Heart left ventricle (tissue), 16 donors: ENCODE measurements at places on chromosomes 16 and 17. TPM values are rescaled to one million over a fixed set of nuclear protein-coding genes. Genes with fewer than 3 reads are reported as not detected.

DNA sequence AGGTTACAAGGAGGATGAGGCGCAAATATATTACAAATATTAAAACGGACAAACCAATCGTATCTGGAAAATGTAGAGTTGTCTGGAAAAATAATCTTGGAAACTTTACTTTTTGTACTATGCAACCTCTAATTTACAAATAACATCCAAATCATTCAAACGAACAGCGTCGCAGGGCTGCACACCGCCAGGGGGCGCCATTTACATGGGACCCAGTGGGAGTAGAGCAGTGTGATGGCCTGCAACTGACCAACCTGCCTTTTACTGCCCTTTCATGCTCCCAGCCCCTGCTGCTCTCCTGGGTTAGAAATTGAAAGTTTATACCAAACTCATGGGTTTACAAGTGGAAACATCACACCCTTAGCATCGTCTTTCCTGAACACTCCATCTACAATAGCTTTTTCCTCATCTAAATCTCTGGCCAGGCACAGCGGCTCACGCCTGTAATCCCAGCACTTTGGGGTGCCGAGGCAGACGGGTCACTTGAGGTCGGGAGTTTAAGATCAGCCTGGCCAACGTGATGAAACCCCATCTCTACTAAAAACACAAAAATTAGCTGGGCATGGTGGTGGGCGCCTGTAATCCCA is 10.0 kb downstream of the PITPNC1 start:
- no peak for DNase-seq

- no peak for DNase-seq
Measured at GRCh38 chr17:80064696-80065095, 28.3 kb downstream of the CCDC40 start.

TAT gene
- not detected for polyA plus RNA-seq

GRCh38 chr16:66894948-66895688 is 14.8 kb downstream of the PDP2 start:
- DNase-seq = peak; percentile 70

MPV17L gene
- 5.2 TPM for polyA plus RNA-seq

GRCh38 chr16:82016263-82016662 is 5.0 kb upstream of the SDR42E1 start:
- DNase-seq = no peak

- DNase-seq = no peak
Measured at GRCh38 chr17:1635675-1636465, 7.2 kb upstream of the SLC43A2 start.

CCDC40 gene
- 6.1 TPM for polyA plus RNA-seq

RUNDC3A gene
- 0.19 TPM for polyA plus RNA-seq

KRT20 gene
- polyA plus RNA-seq = not detected

DNA sequence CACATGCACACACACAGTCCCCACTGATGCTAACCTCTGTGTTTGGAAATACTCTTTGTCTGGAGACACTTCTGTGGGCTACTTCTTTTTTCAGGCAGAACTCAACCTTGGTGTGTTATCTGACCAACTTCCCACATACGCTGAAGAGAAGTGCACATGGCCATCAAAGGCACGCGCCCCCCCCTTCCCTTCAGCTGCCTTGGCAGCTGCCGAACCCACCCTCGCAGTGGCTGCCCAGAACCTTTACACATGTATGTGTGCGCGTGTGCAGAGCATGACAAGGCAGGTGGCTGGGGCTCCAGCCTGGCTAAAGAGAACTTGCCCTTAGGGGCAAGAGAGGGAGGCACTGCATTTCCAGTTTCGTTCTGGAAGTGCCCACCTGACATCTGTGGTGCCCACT is 3.9 kb downstream of the RAPGEFL1 start:
- no peak for DNase-seq

- no peak for DNase-seq
Measured at GRCh38 chr16:47956916-47957315, 198.9 kb downstream of the ABCC12 start.

- DNase-seq = no peak
Measured at GRCh38 chr16:86063760-86064405, 164.9 kb downstream of the IRF8 start.

KRT10 gene
- 21.9 TPM for polyA plus RNA-seq

- DNase-seq = no peak
Measured at GRCh38 chr16:87086575-87086974, 230.6 kb downstream of the C16orf95 start.

DNA sequence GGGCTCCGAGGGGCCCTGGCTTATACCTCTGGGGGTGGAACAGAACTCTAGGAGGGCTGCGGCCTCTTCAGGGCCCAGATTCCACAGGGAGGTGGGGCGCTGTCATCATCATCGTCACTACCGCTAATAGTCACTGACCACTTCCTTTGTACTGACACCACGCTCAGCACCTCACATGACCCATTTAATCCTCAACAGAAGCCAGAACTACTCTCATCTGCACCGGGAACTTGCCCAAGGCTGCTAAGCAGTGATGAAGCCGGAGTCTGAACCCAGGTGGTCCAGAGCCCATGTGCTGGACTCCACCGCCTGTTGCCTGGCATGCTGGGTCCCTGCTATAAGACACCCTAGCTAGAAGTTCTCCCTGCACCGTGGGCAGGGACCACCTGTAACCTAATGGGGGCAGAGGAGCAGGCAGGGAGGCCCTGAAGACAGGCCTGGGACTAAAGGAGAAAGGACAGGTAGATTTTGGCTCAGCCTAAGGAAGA is 12.0 kb downstream of the UNC13D start:
- no peak for DNase-seq

EME1 gene
- 0.22 TPM for polyA plus RNA-seq

DNA sequence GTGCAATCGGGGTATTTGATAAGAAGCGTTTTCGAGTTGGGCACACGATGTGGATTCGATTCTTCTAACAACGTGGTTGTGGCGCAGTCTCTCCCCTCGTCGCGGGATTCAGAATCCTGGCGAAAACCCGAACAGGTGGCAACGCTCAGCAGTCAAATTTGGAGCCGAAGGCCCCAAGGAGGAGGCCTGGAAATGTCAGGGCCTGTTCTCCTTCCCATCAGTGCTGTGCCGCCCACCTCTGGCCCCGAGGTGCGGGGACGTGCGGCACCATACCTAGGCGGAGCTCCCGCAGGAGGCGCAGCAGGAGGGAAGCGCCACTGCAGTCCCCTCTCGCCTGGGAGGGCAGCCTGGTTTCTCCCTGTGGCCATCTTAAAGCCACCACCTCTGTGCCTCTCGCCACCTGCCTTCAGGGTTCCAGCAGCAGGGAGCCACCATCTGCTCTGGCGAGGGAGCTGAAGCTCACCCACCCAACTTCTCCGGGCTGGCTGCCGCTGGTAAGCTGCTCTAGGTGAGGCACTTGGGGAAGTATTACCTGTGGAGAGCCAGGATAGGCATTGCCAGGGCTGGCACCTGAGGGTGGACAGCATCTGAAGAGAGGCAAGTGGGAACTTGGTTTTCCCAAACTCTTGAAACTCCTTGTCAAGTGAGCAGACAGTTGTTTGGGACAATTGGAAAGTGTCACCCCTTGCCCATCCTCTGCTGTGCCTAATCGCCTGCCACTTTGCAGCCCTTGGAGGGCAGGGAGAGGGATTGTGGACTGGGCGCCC is 2.6 kb upstream of the AATF start:
- no peak for DNase-seq

GRCh38 chr17:76481071-76481655 is 13.8 kb downstream of the AANAT start:
- no peak for DNase-seq

KRTAP9-3 gene
- not detected for polyA plus RNA-seq

- DNase-seq = no peak
Measured at GRCh38 chr17:7935859-7936258, 3.9 kb downstream of the CNTROB start.

COG7 gene
- 12.4 TPM for polyA plus RNA-seq

DNA sequence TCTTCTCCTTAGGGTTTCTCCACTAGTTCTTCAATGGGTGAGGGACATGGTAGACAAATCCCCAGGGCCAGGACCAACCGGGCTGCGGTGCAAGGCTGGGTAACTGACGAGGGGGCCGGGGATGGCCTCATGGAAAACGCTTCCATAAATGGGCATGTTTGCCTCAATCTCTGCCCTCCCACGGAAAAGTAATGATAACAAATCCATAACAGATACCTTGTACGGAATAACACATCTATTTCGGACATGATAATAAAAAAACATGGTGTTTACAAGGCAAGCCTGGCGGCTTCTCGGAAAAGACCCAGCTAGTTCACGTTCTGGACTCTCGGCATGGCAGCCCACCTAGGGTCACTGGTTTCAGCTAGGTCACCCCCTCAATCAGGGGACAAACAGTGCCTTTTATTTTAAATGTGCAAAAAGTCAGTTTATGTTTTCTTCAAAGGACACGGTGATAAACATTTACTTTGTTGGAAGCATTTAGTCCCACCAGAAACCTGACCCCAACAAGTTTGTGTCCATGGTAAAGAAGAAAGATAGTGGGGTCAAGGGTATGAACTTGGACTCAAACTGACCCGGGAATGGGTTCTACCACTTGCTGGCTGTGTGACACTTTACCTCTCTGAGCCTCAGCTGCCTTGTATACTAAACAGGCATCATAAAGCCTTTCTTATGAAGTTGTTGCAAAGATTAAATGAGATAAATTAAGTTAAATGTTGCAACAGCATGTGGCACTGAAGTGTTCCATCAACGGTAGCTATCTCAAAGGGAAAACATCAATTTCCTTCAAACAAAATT is 1.7 kb downstream of the MYH11 start:
- DNase-seq = no peak

ATP2A3 gene
- polyA plus RNA-seq = 21.8 TPM

MILR1 gene
- polyA plus RNA-seq = 1.7 TPM

ZNF423 gene
- polyA plus RNA-seq = 1.8 TPM

PHOSPHO1 gene
- 0.47 TPM for polyA plus RNA-seq

CDRT15 gene
- polyA plus RNA-seq = not detected

PAGR1 gene
- polyA plus RNA-seq = 29.2 TPM

GRCh38 chr16:70253291-70254106 is 1.8 kb upstream of the EXOSC6 start:
- DNase-seq = no peak

DNA sequence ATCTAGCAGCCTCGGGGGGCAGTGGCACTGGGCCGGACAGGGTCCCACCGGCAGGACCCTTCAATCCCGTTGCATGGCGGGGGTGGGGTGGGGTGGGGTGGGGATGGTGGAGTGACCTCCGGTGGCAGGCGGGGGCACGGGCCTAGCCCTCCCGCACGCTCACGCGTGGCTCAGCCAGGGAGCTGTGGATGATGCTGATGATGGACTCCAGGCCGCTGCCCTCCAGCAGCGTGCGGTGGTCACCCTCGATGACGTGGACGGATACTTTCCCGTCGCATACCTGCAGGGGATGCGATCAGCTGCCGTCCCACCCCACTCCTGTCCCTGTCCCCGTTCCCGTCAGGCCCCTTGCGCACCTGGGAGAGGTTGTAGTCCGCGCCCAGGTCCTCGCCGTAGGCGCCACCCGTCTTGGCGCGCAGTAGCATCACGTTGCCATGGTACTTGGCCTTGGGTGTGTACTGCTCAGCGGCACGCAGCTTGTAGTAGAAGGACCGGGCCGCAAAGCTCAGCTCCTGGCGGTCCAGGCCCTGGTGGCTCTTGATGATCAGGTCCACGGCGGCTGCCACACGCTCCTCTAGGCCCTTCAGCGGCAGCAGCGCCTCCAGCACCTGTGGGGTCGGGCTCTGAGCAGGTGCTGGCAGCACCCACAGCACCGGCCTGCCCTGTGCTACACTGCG is 13.5 kb upstream of the DUS1L start:
- DNase-seq = no peak

GRCh38 chr16:23333034-23333579 is 31.0 kb downstream of the SCNN1B start:
- no peak for DNase-seq

GRCh38 chr17:38538906-38539305 is 66.8 kb downstream of the SRCIN1 start:
- DNase-seq = no peak

CMTM1 gene
- polyA plus RNA-seq = 0.40 TPM

KCNH6 gene
- polyA plus RNA-seq = not detected

PTX4 gene
- polyA plus RNA-seq = not detected

DNA sequence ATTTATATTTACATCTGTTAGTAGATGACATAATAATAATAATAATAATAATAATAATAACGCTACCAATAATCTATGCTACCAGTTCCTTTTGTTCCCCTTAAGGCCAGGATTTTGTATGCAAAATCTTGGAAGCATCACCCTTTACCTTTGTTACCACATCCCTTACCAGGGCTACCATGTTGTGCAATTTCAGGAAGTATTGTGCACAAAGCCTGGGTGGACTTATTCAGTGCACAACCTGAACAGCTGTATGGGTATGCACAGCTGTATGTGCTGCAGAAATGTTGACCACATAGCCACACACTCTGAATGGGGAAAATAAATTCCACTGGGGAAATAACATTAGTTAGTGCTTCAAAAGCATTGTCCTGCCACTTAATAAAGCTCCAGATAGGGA is 19.9 kb upstream of the CALB2 start:
- no peak for DNase-seq

- DNase-seq = peak; percentile 95
Measured at GRCh38 chr16:29290631-29291247, 115.8 kb downstream of the NPIPB11 start.

RNU2-1 gene
- polyA plus RNA-seq = not detected

CDRT15L2 gene
- not detected for polyA plus RNA-seq

EVI2A gene
- 2.5 TPM for polyA plus RNA-seq

MT1M gene
- polyA plus RNA-seq = 7.4 TPM

GRCh38 chr16:72832621-72833248 is 215.2 kb downstream of the ZFHX3 start:
- peak; percentile 80 for DNase-seq

TANC2 gene
- 6.1 TPM for polyA plus RNA-seq

GRCh38 chr16:20624205-20624604 is 48.0 kb upstream of the ACSM2B start:
- no peak for DNase-seq

KRTAP3-1 gene
- not detected for polyA plus RNA-seq

CHST5 gene
- polyA plus RNA-seq = 0.18 TPM

DNA sequence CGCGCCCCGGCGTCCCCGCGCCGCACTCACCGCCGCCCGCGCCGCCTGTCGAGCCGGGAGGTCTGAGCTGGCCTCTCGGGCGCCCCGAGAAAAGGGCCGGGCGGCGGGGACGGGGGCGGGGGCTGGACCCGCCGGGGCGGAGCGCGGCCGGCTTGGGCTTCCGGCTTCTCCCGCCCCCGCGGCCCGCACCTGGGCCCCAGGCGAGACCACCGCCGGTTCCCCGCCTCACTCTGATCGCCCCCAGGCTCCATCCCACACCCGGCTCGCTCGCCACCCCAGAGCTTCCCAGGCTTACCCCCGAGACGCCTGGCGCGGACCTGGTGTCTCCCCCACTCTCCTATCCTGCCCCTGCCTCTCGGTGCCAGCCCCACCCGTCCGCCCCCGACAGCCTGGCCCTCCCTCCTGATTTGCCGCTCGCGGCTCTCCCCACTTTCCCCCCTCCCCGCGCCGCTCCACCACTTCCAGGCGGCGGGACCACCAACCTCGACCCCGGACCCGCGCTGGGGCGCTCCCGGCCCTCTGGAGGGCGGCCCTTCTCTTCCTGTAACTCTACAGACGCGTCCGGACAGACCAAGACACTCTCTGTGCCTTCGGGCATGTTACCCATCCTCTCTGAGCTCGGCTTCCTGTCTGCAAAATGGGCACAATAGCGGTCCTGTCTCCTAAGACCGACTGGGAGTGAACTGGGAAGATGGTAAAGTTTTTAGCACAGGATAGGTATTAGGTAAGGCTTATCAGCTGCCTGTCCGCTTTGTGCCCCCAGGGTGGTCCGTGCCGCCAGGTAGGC is at the start of gene LITAF:
Gene LITAF, minus strand, starts transcription at position 64 of the 787 bp plus-strand sequence. CDS start 30,189 bp downstream, outside the sequence.
- peak; percentile 74 for DNase-seq

ABCA3 gene
- 6.7 TPM for polyA plus RNA-seq

RPTOR gene
- 14.7 TPM for polyA plus RNA-seq

GRB7 gene
- 0.57 TPM for polyA plus RNA-seq
